GM06990 (cell line): ENCODE measurements at places on chromosomes 6 and 20.

GRCh38 chr6:53767941-53768340 lies 26.9 kb upstream of the LRRC1 start:
- no peak for DNase-seq

GRCh38 chr6:56370561-56371211 lies 123.3 kb upstream of the COL21A1 start:
- no peak for DNase-seq

DNA sequence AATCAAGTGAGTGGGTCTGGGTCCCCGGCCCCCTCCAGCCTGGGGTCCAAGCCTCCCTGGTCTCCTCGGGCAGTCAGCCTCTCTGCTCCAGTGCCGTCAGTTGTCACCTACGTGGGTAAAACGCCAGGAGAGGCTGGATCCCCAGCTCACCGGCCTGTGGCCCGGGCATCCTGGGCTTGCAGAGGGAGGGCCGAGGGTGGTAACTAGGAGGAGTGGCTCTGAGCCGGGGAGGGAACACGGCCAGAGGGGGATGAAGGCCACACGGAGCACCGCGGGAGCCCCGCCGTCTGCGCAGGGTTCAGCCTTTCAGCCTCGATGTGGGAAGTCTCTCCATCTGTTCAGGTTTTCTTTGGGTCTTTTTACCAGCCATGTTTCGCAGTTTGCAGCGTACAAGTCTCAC lies 29.5 kb upstream of the BHLHE23 start:
- no peak for DNase-seq

GRCh38 chr6:144123421-144123820 lies 26.9 kb upstream of the STX11 start:
- no peak for DNase-seq

GRCh38 chr6:46584586-46584985 lies 68.0 kb downstream of the CYP39A1 start:
- DNase-seq: no peak
